SK-N-SH treated with all-trans-retinoic acid at 6 μM for 48 hours (cell line): ENCODE measurements at places on chromosomes 16 and 17.

DNA sequence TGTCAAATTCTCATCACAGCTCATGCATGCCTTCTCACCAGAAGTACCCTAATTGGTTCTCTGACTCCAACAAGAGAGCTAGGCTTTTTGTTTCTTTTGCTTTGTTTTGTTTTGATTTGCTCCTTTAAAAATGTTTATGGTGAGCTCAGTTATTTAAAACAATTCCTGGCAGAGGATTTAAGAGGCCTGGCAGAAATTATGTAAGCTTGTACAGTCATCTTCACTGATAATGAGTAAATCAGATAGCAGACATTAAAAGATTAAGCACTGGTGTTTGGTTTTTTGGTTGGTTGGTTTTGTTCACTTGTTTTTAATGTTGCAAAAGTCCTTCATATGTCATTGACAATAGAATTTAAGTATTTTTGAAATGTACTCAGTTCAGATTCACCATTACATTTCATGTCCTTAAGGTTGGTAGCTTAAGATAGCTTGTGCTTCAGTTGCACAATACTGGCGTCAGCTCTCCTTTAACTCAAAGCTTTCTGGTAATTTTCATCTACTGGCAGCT lies 378.9 kb downstream of the CDH13 start:
- no peak for ATAC-seq

DNA sequence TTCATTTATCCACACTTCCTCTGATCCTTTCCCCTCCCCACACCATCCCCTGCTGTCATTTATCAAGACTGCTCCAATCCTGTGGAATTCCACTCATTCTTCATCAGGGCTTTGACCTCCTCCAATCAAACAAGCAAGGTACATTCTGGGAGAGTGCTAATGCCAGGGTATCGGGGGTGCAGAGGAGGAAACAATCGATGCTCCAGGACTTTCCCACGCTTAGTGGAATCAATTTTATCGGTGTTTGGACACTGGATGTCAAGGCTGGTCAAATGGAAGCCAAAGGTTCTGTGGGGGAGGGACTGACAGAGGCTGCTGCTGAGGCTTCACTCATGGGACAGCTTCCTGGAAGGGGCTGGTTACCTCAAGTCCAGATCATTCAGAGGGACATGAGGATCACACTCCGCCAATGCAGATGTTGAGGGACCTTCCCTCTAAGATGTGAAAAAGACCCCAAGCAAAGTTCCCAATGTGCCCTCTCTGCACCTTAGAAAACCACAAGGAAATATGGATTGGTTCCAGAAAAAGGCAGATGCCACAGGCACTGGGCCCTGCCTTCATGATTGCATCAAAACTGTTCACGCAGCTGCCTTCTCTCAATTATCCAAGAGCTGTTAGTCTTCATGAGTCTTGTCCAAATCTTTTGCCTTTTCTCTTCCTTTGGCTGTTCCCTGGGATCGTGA lies 44.7 kb upstream of the SOX9 start:
- ATAC-seq = no peak

- no peak for ATAC-seq
These were observed 66.6 kb downstream of the SIAH1 start for GRCh38 chr16:48318630-48319029.

- ATAC-seq = no peak
These were observed 361.0 kb downstream of the WWOX start for GRCh38 chr16:78460428-78460827.

DNA sequence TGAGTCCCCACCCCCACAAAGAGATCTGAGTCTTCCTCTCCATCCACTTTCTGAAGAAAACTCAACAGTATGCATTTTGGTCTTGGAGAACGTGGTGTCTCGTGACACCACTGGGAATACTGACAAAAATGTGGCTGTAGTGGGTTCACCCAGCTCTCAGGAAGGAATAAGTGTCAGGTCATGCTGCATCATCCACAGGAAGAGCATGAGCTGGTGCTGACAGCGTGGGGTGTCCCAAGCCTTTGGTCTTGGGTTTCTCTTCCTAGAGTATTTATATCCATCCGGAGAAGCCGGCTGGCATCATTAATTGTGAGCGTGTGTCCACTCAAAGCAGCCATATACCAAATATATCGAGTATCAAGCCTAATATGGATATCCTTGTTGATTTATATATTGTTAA lies 55.9 kb downstream of the C17orf67 start:
- no peak for ATAC-seq

DNA sequence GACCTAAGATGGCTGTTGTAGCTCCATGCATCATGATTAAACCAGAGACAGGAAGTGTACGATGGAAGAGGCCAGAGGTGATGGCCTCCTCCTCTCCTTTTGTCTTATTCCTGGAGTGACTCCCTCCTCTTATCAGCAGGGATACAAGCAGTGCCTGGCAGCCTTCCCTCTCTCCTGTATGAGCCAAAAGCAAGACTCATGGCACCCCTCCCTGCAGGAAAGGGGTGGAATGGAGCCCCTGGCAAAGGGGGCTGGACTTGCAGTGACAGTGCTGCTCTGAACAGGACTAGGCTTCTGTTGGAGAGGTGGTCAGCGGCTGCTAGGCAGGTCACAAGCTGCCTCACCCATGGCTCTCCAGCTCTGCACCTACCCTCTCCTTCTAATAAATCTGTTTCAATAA lies 8.4 kb downstream of the TXNL4B start:
- no peak for ATAC-seq

DNA sequence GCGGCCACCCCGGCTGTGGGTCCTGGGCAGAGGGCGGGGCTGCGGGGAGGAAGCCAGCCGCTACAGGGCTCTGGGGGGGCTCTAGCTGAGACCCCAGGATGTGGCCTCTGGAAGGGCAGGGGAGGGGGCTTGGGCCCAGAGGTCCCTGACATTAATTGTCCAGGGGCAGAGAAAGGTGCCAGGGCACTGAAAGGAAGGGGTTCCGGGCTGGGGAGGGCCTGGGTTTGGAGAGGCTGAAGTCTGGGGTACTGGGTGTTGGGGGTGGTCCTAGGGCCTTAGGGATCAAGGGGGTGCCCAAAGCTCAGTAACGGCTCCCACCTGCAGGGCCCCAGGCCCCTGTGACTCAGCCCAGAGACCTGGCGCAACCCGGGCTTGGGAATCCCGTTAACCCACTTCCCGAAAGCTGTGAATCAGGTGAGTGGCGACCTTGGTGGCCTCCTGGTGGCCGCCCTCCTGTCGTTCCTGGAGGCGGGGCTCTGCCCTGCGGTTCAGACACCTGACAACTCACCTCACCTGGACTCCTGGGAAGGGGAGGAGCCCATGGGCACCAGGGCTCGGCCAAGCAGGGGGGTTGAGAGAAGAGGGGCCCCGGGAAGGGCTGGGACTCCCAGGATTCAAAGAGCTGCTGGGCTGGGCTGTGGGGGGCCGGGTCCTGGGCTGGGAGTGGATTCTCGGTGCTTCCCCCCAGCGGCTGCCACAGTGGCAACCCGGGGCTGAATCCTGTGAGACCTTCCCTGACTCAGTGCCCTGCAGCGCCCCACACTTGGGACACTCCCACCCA lies 465 bp upstream of the PRSS22 start:
- ATAC-seq = no peak

GRCh38 chr16:86919578-86920305 lies 341.4 kb downstream of the FOXL1 start:
- ATAC-seq = no peak

DNA sequence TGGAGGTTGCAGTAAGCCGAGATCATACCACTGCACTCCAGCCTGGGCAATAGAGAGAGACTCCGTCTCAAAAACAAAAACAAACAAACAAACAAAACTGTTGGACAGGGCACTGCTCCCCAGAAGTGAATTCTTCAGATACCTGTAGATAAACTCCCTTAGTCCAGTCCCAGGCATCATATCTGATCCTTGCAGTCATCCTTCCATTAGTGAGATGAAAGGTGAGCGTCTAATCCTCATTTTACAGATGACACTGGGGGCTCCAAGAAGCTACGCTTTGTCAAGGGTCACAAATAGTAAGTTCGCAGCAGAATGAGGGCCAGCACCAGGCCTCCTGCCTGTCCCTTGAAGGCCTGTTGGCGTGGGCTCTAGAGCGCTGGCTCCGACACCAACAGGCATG lies 102.0 kb downstream of the OR1D5 start:
- no peak for ATAC-seq

DNA sequence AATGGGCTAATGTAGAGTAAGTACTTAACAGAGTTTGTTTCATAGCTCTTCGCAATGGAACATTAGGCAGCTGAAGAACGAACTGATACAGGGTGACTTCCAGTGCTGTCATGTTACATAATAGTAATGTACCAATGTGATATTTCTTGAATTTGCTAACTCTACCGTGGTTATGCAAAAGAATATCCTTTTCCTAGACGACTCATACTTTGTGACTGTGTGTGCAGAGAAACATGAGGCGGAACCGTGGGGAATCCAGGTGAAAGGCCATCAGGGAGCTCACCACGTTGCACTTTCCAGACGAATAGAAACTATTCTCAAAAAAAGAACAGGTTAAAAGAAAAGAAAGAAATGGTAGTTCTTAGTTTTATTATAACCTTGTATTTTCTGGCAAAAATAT lies 13.2 kb downstream of the NOB1 start:
- peak; percentile 17; the same call in 1 of the 3 replicates for ATAC-seq

- ATAC-seq = no peak
These were observed 12.9 kb downstream of the NUBP1 start for GRCh38 chr16:10756574-10756973.

- ATAC-seq = peak; percentile 44
These were observed 17.2 kb upstream of the CACNG1 start for GRCh38 chr17:67027031-67027628.

GRCh38 chr17:32120141-32120540 lies 22.2 kb upstream of the RHOT1 start:
- ATAC-seq = no peak

GRCh38 chr17:42329025-42329976 lies 41.0 kb downstream of the STAT5A start:
- peak; percentile 87 for ATAC-seq

GRCh38 chr17:55622547-55622946 lies 100.1 kb downstream of the TMEM100 start:
- ATAC-seq = no peak

GRCh38 chr16:65097296-65097695 lies 24.6 kb downstream of the CDH11 start:
- ATAC-seq = no peak

- ATAC-seq = peak; percentile 76
These were observed at the start of gene TRAF4 for GRCh38 chr17:28743243-28744103. Gene TRAF4 (plus strand): TSS chr17:28744011. CDS start chr17:28744113, 102 bp downstream.

DNA sequence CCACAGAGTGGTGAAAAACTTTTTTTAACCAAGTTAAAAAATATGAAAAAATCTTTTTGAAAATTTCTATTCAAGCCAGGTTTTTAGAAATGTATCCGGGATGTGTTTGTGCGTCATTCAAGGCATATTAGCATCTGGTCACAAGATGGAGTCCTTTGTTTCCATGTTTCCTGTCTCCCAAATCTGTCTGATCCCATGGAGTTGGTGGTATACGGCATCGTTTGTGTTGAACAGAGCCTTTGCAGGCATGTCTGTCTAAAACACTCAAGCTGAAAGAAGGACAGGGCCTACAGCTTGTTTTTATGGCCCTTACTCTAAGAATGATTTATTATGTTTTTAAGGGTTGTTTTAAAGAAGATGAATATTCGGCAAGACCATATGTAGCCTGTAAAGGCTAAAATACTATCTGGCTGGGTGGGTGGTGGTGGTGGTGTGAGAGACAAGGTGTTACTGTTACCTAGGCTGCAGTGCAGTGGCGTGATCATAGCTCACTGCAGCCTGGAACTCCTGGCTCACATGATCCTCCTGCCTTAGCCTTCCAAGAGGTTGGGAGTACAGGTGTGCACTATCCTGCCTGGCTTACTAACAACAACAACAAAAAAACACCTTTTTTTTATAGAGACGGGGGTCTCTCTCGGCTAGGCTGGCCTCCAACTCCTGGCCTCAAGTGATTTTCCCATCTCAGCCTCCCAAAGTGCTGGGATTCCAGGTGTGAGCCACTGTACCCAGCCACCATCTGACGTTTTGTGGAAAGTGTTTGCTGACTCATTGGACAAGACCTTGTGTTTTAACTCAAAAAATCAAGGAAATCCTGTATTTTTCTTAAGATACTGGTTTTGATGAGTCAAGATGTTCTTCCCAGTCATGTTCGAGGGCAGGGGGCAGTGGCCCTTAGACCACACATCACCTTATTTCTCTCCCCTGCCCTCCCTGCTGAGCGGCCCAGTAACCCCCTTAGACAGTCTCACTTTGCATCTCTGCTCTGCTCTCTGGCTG lies 52.2 kb downstream of the NDE1 start:
- no peak for ATAC-seq

DNA sequence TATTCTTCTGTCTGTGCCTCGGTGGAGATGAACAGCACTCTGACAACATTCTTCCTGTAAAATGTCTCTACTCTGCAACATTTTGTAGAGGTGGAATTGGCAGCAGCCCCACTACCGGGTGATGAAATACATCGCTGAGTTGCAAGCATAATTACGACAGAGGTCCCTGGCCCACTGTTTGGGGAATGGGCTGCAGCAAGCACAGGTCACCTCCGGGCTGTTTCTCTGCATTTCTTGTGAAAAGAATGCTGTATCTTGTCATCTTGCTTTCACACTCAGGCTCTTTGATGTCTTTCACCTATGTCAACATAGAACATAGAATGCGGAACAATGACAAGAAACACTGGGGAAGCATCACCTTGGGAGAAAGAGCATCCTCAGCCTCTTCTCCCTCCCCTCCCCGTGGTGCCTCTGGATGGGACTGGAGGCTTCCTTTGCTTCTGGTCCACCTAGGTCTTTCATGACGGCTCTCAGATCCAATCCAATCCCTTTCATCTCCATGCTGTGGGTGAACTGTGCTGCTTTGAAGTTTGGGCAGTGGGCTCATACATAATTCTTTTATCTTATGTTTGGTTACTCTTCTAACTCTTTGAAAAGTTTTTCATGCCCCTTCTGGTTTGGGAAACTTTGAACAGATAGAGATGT lies 265.0 kb downstream of the PHKB start:
- ATAC-seq = no peak

- no peak for ATAC-seq
These were observed 15.7 kb upstream of the RPL38 start for GRCh38 chr17:74187761-74188160.

DNA sequence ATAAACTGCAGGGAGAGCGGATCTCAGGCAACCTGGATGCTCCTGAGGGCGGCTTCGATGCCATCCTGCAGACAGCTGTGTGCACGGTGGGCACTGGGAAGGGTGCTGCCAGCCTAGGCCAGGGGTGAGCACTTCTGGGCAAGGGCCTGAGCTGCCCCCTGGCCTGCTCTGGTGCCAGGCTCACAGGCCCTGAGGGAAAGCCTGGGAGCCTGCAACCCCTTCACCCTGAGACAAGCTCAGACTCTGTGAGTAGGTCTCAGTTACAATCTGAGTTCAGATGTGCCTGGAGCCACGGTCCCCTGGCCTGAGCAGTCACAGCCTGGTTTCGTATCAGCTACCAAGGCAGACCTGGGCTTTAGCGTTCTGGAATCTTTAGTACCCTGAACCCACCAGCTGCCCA lies 8.1 kb downstream of the ITGB4 start:
- ATAC-seq = no peak
